GM12891 (cell line): ENCODE measurements at places on chromosomes 12 and 14.

GRCh38 chr14:78982551-78982950, 812.4 kb downstream of the NRXN3 start:
- no peak for DNase-seq

DNA sequence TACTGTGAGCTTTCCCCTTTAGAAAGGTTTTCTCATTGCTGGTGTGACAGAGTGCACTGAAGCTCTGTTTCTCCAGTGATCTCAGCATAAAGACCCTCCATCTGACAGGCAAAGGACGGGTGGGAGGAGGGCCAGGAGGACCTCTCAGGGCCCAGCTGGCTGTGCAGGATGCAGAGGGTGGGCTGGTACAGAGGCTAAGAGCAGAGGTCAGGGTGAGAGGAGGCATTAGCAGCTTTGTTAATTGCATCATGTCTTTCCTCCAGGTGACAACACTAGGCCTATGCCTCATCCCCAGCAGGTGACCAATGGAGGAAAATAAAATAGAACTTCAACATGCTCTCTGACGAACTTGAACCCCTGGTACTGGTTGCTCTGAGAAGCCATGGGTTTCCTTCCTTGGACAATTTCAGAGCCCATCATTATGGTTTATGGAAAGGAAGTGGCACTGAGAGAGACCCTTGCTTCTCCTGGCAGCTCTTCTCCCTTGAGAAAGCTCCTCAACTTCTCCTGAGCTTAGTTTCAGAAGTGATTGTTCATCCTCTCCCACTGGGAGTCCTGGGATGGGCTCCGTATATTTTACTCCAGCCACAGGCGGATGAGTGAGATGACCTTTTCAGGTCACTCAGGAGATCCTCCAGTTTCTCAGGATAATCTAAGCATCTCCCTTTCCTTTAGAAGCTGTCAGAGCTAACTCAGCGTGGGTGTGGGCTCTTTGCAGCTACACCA, 45.8 kb upstream of the ATP23 start:
- no peak for DNase-seq

GRCh38 chr12:11630046-11630706, 19.3 kb upstream of the ETV6 start:
- no peak for DNase-seq

DNA sequence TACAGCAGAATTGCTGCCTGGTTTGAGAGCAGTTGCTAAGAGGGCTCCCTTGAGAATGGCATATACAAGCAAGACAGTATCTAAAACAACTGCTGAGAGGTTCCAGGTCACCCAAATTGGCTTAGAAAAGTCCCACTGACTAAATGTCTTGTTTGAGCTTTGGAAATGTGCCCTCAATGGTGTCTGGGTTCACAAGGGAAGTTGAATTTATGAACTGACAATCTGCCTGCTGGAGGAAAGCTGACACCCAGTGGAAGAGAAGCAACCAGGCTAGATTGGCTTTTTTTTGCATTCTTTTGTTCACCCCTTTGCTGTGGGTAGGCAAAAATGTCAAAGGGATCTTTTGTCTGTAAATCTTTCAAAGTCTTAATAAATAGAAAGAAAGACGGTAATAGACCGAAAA, 44.6 kb upstream of the NPFF start:
- no peak for DNase-seq

DNA sequence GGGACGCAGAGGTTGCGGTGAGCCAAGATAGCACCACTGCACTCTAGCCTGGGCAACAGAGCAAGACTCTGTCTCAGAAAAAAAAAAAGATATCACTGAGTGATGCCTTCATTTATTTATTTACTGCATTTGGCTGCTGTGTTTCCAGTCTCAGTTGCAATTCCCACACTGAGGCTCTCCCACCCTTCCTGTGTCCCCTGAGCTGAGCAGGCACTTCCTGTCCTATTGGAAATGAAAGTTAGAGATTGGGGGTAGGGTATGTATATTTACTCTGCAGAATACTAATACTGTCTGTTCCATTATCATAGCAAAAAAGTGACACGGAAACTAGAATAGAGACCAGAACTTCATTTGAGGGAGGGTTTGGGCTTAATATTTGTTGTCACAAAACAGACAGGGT, 1.6 kb upstream of the RBMS2 start:
- no peak for DNase-seq

- DNase-seq, result no peak
Observed at GRCh38 chr12:95191060-95191696, 26.1 kb downstream of the FGD6 start.

DNA sequence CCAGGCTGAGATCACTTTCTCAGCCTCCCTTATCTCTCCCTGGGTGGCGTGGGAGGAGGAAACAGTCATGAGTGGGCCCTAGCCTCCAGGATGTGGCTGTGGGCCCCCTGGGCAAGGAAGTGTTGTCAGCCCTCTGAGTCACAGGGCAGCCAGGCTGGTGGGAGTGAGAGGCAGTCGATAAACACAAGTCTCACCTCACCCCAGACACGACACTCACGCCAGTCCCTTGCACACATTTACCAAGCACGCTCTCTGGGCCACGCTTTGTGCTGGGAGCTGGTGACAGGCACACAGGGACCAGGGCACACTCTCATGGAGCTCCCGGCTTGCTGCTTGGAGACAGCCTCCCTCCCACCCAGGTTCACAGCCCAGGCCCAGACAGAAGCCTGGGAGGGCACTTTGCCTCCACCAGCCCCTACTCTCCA, 1.9 kb upstream of the KRT79 start:
- no peak for DNase-seq

DNA sequence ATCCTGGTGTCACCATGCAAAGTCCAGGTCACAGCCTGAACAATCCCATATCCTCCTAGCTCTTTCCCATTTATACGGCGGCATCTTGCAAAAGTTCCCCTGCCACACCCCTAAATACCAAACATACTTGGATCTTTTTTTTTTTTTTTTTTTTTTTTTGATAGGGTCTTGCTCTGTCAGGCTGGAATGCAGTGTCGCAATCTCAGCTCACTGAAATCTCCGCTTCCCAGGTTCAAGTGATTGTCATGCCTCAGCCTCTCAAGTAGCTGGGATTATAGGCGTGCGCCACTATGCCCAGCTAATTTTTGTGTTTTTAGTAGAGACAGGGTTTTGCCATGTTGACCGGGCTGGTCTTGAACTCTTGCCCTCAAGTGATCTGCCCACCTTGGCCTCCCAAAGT, 451.3 kb downstream of the GLT1D1 start:
- DNase-seq, result no peak
